ENCODE measurements at places on chromosomes 7 and 10.

DNA sequence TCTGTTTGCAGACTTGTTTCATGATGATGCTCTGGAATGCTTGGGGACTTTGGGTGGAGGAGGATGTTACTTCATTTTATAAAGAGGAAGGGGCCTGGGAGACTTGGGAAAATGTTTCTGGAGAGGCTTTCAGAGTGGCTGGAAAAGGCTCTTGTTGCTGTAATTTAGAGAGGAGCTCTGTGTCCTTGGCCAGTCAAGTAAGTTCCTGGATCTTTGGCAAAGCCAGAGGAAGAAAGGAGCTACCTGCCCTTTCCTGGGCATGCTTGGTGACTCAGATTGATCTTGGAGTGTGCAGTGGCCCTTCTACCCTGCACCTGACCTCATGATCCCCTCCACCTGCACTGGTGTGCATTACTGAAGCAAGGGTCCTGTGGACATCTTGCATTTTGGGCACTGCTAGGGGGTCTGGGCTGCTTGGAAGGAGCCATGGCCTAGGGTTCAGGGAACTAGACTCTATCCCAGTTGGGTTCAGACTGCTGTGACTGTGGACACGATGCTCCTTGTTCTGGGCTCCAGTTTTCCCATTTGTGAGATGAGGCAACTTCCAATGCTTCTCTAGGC lies 56.1 kb downstream of the ADCYAP1R1 start:
- ATAC-seq = no peak

DNA sequence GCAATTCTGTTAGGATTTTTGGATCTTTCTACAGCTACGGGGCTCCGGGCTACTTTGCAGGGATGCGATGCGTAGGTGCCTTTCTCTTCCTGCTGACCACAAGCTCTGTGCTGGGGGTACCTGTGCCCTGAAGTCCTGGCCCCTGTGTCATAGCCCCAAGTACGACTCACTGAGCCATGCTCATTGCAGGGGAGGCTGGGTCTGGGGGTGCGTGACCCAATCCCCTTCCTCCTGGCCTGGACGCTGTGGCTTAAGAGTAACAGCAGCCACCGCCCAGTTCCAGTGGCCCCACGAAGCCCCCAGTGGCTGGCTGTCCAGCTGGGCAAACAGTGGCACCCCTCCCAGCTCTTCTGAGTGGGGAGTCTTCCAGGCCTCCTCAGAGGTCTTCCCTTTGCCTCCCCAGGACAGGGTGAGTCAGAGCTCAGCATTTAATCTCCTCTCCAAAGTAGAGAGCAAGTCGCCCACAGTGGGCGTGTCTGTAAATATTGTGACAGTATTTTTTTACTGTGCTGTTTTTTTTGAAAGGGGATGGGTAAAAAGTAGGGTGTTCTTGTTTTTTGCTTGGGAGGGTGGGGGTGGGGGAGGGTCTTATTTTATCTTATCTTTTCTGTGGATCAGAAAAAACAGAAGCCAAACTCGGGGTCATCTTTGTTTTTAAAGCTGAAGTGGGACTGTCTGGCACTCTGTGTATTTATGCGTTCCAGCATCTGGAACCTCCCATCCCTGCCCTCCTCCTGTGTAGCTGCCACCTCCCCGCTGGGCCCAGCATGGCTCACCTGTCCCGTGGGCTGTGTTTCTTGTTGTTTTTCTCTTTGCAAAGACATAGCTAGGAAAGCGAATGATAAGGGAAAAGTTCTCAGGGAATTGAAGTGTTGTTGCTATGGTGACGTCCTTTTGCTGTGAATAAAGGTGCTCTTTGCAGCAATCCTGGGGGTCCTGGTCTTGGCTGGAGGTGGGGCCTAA lies 8.2 kb downstream of the LFNG start:
- no peak for ATAC-seq

GRCh38 chr7:99733448-99733847 lies 1.5 kb downstream of the CYP3A7 start:
- no peak for ATAC-seq

DNA sequence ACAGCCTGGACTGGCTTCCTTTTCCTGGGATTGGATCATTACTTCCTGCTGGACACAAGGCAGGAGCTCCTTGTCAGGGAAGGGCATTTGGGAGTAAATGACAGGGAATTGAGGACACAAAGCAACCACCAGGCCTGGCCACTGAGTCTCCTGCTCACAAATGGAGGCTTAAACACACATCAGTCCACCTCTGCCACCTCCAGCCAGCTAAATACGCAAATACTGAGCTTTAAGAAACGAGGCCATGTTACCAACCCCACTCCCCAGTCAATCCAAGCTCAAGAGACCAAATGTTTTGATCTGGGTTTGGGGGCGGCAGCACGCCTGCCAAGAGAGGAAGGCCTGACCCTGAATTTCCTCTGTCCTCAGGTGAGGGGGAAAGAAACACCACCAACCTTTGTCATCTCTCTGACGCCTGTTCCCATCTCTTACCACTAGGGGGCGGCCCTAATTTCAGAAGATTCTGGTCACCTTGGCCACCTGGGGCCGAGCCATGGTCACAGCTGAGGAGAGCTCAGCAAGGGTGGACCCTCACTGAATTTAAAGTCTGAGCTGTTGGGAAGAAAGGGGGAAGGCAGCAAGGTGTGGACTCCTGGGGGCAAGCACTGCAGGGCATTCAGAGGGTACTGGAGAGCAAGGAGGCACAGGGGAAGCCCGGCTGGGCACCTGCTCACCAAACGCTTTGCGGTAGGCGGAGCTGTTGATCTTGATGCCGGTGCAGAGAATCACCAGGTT lies 16.5 kb downstream of the AIFM2 start:
- ATAC-seq = peak; percentile 53

- no peak for ATAC-seq
Observed at GRCh38 chr7:117819558-117819957, 53.7 kb downstream of the CTTNBP2 start.

- no peak for ATAC-seq
Observed at GRCh38 chr7:138630059-138630610, 71.0 kb downstream of the SVOPL start.

GRCh38 chr7:38129579-38129978 lies 48.5 kb upstream of the STARD3NL start:
- ATAC-seq = no peak

DNA sequence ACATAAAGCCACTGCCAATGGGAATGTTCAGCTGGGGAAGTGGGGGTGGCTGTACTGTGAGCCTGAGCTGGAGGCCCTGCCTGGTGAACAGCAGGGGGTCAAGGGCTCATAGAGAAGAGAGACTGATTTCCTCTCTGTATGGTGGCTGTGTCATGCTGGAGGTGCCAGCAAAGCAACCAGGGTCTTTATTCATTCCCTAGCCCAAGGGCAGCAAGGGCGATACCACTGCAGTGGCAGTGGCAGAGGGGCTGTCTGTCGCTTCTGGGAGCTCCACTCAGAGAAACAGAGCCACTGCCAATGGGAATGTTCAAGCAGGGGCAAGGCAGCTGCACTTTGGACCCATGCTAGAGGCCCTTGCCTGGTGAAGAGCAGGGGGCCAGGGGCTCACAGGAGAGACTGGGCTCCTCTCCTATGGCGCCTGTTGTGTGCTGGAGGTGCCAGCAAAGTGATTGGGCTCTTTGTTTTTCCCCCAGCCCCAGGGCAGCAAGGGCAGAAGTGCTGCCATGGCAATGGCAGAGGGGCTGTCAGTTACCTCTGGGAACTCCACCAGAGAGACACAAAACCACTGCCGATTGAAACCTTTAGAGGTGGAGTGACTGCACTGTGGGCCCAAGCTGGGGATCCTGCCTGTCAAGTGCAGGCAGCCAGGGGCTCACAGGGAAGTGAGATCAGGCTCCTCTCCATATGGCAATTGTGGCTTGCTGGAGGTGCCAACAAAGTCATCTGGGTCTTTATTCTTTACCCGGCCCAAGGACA lies 545.1 kb downstream of the SH2D4B start:
- ATAC-seq = no peak

- no peak for ATAC-seq
Observed at GRCh38 chr7:24052572-24053260, 231.3 kb upstream of the NPY start.

Data from gastroesophageal sphincter (tissue), 4 donors.